ENCODE measurements at places on chromosomes 3 and 15. TPM values are rescaled to one million over a fixed set of nuclear protein-coding genes. Genes with fewer than 3 reads are reported as not detected.

Gene GUCA1C
- not detected for total RNA-seq

Gene ECE2
- total RNA-seq: not detected

GRCh38 chr15:92811148-92811913, 88.8 kb upstream of the CHD2 start:
- DNase-seq: no peak

DNA sequence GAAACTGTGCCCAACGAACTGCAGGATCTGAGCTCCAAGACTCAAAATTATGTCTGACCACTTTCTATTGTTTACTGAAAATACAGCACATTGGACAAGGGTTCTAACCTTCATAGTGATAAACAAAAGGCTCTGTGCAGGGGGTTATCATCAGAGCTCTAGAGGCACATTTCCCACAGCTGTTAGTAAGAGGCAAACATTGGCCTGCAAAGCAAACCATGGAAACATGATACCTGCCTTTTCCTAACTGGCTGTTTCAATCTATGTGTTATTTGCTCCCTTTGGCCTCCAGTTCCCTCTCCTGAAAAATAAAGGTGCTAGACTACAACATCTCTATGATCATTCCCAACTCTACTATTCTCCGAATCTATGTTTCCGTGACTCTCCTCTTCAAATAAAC, 159.7 kb upstream of the ARHGEF26 start:
- no peak for DNase-seq

DNA sequence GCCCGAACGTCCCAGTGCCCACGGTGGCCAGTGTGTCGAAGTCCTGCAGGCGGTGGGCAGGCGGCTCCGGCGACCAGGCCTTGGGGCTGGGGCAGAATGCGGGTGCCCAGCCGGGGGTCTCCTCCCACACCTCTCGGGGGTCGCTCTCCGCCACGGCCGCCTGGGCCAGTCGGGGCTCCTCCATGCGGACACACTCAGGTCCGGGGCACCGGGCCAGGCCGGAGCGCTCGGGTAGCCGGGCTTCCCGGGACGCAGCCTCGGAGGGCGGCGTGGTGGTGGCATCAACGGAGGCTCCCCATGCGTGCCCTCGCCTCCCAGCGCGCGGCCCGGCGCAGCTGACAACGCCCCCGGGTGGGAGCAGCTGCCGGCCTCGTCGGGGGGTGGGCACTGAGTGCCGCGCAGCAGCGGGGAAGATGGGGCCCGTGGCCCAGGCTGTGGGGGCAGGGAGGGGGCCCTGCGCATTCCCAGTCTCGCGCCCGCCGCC, 30.1 kb upstream of the CERS3 start:
- DNase-seq: no peak

GRCh38 chr3:50580683-50581458, 11.5 kb downstream of the HEMK1 start:
- DNase-seq: no peak

- DNase-seq: no peak
These were observed 221.4 kb downstream of the TLE3 start for GRCh38 chr15:69876064-69876940.

- no peak for DNase-seq
These were observed 85.8 kb upstream of the RASGRP1 start for GRCh38 chr15:38650384-38650783.

Data from urinary bladder (tissue), 4 donors.